ENCODE measurements at places on chromosomes 2 and 18.

DNA sequence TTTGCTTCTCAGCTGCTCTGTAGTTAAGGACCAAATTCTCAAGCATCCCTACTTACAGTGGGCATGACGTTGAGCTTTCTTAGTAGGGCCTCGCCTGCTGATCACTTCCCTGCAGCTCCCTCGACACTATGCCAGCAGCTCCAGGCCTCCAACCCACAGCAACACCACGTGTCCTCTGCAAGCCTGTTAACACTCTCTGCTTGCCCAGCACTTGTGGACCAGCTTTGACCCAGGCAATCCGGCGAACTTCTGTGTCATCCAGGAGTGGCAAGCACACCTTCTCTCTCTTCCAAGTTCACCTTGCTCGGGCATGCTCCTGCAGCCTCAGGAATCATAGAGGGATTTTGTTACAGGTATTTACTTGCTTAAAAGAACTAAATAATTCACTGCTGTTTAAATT, 138.6 kb upstream of the FHL2 start:
- no peak for DNase-seq

DNA sequence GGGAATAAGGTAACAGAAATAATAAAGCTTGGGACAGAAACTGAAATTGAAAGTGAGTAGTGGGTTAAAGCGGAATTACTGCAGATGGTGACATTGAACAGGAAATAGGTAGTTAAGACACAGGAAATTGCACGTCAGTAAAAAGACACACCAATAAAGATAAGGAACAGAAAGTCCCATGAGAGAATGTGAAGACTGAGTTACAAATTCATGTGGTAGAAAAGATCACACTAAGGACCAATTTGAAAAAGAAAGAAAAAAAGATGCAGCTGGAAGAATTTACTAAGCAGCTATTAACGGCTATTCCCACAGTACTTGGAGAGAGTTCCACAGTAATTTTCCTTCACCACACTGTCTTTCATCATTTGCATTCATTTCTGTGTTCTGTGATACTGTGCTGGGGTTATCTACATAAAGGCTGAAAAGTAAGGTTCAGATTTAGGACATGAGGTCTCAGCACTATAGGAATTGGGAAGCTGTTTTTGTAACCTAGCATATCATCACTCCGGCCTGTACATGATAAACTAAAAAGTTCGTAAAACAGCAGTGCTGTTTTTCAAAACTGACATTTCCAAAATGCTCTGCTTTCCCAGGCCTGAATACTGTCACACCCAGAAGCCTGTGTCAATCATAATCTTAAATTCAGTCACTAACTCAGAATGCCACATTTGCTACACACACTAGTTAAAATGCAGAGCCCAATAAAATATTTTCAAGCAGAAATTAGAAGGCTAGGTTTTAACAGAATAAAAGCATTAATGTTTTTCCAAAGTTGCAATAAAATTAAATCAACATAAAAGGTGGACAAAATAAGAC, 42.9 kb downstream of the SRBD1 start:
- DNase-seq: no peak

- DNase-seq: no peak
Measured at GRCh38 chr18:50356036-50356945, 18.6 kb upstream of the SKA1 start.

DNA sequence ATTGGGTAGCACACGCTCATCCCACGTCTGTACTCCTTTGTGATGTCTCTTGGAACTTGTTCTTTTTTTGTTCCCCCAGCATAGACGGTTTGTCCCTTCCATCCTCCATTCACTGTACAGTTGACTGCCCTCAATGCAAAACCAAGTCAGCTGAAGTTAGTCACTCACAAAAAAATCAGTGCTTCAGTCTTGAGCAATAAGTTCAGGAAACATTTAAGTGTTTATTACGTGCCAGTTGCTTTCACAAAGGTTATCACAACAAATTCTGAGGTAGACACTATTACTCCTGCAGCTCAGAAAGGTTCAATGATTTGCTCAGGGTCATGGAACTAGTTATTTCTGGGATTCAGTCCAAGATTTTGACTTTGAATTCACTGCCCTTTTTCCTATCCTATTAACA, 102.2 kb downstream of the PDE1A start:
- DNase-seq: no peak

- no peak for DNase-seq
Measured at GRCh38 chr2:161983866-161984265, 90.1 kb downstream of the DPP4 start.

DNA sequence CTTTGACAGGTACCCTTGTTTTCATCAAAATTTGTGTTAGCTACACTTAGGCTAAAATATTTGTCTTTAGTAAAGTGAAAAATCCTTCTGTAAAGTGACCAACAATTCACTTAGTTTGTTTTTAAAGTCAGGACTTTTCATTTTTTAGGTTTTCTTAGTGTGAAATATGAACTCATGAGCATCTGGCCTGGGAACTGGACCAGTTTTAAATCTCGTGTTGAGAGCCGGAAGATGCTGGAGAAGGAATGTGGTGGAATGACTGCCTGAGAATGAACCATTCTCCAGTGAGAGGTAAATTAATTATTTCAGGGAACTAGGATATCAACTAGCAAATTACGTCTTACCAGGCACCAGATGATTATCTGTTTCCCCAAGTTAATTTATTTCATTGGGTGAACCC, 305.7 kb downstream of the AGPS start:
- no peak for DNase-seq

GRCh38 chr2:178498137-178498536, 17.9 kb downstream of the PLEKHA3 start:
- DNase-seq: no peak

DNA sequence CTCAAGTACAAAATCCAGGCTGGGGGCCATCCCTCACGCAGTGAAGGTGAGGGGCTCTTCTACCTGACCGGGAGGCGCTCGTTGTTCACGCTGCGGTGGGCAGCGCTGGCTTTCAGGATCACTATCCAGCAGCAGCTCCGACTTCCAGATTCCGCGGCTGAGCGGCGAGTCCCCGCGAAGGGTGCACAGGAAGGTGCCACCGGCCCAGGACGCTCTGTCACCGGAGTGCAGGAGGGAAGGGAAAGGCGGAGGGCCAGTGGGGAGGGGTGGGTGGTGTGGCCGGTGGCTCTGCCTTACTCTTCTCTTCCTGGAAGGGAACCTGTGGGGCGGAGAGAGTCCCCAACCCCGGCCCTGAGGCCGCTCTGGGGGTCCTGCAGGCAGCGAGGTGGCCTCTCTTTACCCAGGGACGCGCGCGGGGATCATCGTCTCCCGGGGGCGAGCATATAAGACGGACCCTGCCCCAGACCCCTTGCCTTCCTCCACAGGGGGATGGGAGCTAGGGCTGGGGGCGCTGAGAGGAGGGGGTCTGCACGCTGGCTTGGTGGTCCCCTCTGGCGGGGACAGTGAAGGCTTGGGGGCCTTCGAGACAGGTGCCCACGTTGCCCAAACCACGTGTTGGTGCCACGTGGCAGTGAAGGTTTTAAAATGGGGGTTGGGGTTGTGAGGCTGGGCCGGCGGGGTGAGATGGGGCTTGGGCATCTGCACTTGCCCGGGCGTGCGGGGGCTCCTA, 26.9 kb upstream of the HS6ST1 start:
- no peak for DNase-seq

DNA sequence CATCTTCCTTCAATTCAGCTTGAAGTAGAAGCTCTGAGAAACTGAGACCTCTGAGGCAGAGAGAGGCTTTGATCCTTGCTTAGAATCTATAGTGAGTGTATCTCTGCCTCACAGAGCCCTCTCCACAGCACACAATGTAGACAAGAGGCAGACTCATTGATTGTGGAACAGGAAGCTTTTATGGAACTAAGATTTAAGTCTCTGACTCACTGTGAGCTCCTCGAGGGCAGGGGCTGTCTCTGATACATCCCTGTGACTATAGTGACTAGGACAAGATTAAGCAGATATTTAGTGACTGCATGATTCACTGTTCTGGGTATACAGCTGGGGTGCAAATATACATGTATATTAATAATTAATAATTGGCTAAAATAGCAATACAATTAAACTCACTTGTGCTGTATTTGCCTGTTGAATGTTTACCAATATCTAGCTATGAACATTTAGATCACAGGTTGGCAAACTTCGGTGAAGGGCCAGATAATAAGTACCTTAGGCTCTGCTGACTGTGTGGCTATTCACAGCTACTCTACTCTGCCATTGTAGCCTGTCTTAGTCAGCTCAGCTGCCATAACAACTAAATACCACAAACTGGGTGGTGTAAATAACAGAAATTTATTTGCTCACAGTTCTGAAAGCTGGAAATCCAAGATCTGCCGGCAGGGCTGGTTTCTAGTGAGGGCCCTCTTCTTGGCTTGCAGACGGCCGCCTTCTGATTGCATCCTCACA, 54.4 kb downstream of the ARHGEF4 start:
- DNase-seq: no peak

- no peak for DNase-seq
Measured at GRCh38 chr2:46344706-46345105, 47.5 kb downstream of the EPAS1 start.

- no peak for DNase-seq
Measured at GRCh38 chr2:37600735-37601134, 70.7 kb downstream of the CDC42EP3 start.

GRCh38 chr2:75246441-75247167, 47.3 kb upstream of the TACR1 start:
- DNase-seq: no peak

GRCh38 chr2:5385596-5385995, 306.6 kb upstream of the SOX11 start:
- DNase-seq: no peak

DNA sequence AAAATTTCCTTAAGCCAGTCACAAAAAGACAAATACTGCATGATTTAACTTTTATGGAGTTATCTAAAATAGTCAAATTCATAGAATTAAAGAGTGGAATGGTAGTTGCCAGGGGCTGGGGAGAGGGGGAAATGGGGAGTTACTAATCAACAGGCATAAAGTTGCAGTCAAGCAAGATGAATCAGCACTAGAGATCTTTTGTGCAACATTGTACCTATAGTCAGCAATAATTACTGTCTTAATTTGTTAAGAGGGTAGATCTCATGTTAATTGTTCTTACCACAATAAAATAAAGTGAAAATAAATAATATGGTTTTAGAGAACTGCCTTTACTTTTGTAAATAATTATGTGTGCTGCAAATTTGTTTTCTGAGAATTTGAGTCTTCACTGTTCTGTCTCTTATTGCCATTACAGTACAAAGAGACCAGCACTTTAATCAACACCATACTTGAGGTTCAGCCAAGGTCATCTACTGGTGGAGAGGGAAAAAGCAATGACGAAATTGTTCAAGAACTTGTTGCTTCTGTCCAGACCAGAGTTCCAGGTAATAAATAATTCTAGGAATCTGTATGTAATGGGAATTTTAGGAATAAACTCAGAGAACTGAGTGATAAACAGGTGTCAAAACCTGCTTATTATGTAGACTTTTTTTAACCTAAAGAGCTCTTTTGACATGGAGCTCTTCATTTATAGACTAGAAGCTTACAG, 75.5 kb downstream of the TRABD2A start:
- DNase-seq: no peak

All from NCI-H1092 (cell line).